ENCODE measurements at places on chromosomes 11 and 22. TPM values are rescaled to one million over a fixed set of nuclear protein-coding genes. Genes with fewer than 3 reads are reported as not detected.

DNA sequence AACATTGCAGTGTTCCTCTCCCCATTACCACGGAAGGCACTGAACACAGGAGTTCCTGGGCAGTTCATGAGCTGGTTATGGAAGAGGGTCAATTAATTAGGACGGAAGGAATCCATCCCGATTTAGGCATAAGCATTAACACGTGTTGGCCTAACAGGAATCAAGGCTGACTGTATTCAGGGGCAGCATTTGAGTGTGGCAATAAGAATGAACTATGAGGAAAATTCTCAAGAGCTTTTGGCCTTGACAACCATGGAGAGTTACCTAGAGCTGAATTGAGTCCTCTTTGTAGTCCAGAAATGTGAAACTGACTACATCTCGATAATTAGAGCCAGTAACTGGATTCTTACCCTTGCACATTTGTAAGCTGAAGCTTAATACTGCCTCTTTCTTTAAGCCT, 82.4 kb upstream of the CRTAM start:
- DNase-seq = no peak

DNA sequence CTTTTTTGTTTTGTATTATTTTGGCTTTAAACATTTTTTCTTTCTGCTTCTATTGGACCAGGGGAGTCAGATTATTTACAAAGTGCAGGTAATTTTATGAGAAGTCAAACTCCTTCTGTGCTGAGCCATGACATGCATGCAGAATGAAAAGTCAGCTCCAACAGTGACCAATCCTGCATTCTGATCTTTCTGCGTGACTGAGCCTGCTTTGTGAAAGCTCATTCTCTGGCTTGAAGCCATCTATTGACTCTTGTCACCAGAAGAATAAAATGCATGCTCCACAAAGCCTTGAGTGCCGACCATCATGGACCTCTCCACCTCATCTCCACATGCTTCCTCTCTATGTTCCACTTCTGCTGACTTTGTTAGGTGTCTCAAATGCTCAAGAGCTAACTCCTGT, 50.2 kb downstream of the MIAT start:
- DNase-seq = no peak

- DNase-seq = no peak
These were observed 28.2 kb downstream of the JHY start for GRCh38 chr11:122910775-122911174.

GRCh38 chr11:76551400-76551799, 106.6 kb downstream of the EMSY start:
- DNase-seq = no peak

- DNase-seq = no peak
These were observed 19.5 kb downstream of the TSPAN4 start for GRCh38 chr11:862081-862661.

DNA sequence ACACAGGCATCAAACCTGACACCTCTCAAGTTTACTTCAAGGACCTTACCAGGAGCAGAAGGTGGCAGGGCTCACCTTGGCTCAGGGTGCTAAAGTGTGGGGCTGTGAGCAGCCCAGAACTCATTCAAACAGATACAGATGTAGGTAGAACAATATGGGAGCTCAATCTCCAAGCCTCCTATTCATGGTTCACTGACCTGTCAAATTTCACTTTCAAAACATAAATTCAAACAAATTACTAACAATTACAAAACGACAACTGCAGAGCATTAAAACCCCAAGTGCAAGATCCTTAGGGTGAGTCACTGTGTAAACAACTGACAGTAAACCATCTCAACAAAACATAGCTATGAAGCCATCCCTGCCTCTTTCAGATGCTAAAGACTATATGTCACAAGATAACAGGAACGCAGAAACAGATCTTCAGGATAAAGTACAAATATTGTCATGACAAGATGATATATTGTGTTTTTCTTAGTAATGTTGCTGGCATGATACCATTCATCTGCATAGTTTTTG, 303.5 kb upstream of the ANO3 start:
- DNase-seq = no peak

- no peak for DNase-seq
These were observed at the start of gene IFITM10 for GRCh38 chr11:1750481-1750839. TSS of gene IFITM10 (minus strand) at chr11:1750595. CDS start at chr11:1750442, 153 bp downstream.

DNA sequence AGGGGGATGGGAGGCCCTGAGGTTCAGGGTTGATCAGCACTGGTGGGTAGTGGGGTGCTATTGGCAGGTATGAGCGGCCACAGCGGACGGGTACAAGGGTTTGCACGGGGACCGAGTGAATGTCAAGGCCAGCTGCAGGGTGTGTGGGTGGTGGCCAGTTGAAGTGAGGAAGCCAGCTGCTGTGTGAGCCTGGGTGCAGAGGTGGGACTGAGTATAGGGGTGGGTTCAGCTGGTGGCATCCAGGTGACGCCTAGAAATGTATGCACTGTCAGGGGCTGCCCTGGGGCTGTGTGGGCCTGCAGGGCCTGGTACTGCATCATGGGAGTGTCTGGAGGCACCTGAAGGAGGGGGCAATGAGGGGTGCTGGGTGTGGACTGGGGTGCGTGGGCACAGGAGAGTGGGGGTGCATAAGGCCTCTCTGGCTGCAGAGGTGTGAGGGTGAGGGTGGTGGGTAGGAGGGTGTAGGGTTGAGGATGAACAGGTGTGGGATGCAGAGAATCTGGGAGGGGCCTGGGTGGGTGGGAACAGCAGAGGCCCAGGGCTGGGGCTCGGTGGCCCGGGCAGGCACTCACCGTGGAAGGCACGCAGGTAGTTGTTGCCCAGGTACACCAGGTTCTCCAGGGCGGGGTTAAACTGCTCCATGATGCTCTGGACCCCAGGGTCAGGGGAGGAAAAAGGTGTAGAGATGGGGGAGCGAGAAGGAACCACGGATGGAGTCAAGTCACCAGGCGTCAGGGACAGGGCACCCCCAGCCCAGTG, 1.7 kb downstream of the BAIAP2L2 start:
- DNase-seq = no peak

DNA sequence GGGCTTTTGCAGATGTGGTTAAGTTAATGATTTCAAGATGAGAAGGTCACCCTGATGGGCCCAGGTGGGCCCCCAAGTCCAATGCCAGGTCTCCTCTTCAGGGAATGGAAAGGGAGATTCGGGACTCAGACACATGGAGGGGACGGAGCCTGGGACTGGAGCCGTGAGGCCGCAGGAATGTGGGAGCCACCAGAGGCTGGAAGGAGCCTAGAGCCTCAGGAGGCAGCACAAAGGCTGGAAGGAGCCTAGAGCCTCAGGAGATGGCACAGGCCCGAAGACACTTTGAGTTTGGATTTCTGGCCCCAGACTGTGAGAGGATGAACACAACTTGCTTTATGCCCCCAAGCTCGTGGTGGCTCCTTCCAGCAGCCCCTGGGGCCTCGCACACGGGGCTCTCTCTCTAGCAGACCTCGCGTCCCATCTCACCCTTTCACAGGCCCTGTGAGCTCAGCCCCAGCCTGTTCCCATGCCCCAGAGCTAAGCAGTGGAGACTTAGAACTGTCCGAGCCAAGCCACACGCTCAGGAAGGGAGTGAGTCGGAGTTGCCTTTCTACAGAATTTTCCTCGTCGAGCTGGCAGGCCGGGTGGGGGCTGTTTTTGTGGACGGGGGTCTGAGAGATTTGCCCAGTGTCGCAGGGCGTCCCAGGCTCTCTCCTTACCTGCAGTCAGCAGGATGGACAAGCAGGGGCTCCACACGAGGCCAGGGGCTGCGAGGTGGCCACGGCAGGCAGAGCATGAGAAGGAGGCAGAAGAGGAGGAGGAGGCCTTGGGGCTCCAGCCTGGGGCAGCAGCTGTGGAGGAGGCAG, 937.6 kb downstream of the BRD1 start:
- peak; percentile 55 for DNase-seq

- DNase-seq = no peak
These were observed 176.6 kb downstream of the GRIK4 start for GRCh38 chr11:120688163-120688562.

DNA sequence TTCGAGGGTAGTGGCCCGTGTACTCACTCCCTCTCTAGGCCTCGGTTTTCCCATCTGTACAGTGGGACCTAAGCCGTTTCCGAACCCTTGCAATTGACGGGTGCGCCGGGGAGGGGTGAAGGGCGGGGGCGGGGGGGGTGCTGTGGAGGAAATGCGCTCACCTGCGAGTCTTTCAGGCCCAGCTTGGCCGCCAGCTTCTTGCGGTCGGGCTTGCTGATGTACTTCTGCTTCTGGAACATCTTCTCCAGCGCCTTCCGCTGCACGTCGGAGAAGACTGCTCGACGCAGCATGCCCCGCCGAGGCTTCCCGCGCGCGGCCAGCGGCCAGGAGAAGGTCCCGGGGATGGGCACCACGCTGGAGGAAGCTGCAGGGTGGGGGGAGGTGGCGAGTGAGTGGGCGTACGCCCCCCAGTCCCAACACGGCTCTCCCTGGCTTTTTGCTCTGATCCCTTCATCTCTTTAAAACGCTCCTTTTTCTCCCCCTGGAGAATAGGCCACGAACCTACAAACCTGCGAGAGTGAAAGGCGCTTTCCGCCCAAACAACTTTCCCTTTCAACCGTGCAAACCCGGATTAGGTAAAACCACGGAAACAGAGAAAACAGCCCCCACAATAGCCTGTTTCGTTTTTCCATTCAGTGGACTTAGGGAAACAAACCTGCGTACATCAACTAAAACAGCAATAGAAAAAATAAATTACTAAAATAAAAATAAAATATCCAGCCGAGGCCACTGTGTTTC, 3.2 kb downstream of the DBX1 start:
- no peak for DNase-seq

GRCh38 chr11:94737171-94737611, 31.0 kb upstream of the AMOTL1 start:
- no peak for DNase-seq

DNA sequence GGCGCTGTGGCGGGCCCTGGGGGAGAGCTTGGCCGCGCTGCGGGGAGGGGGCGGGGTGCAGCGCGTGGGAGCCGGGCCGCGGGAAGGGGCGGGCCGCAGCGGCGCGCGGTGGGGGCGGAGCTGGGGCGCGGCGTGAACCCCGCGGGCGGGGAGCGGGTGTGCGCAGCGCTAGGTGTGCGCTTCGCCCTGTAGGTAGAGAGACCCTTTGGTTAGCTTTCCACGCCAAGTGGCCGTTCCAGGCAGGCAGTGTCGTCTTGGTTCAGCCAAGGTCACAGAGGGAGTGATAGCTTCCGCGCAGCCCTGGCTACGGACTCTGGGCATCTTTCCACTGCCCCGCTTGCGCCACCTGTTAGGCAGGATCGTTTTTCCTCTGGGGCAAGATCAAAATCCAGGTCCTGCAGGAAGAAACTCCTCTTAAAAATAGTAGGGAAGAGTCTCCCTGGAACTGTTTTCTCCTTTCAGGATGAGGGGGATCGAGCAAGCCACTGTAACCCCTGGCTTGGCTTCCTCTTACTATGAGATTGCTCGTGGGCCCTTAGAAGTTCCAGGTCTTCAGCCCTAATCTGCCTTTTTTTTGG, 434 bp downstream of the BANF1 start:
- DNase-seq = peak; percentile 82

DNA sequence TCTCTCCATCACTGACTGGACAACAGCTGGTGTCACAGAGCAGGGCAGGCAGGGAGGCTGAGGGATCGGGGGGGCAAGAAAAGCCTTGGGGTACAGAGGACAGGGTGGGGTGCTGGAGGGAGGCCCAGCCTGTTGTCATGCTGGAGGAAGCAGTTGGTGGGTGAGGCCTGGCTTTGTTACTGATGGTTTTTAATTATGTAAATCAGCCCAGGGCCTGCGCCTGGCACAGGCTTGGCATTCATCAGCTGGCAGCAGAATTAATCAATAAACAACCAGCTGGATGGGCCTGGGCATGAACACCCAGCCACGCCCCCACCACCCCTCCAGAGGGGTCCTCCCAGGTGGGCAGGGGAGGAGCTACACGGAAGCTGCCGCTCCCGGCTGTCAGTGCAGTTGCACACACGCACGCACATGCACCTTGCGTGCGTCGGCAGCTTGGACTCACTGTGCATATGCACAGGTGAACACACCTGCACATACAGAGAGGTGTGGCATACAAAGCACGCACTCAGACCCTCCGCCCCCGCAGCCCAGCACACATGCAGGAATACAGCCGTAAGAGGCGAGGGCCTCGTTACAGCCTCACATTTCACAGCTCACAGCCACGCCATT, 21.3 kb upstream of the ELFN2 start:
- no peak for DNase-seq

DNA sequence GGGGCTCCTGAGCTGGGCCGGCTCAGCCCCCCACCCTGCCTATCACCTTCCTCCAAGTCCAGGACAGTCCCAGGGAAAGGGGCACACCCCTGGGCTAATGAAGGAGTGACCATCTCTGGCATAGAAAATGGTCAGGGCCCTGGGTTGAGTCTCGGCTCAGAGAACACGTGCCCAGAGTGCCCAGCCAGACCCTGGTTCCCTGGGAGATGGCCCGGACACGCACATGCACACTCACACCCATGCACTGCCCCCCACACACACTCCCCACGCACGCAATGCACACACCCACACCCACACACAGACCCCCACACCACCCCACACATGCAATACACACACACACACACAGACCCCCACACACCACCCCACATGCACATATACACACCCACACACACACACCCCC, 28.7 kb downstream of the KCNC1 start:
- DNase-seq = no peak

DNA sequence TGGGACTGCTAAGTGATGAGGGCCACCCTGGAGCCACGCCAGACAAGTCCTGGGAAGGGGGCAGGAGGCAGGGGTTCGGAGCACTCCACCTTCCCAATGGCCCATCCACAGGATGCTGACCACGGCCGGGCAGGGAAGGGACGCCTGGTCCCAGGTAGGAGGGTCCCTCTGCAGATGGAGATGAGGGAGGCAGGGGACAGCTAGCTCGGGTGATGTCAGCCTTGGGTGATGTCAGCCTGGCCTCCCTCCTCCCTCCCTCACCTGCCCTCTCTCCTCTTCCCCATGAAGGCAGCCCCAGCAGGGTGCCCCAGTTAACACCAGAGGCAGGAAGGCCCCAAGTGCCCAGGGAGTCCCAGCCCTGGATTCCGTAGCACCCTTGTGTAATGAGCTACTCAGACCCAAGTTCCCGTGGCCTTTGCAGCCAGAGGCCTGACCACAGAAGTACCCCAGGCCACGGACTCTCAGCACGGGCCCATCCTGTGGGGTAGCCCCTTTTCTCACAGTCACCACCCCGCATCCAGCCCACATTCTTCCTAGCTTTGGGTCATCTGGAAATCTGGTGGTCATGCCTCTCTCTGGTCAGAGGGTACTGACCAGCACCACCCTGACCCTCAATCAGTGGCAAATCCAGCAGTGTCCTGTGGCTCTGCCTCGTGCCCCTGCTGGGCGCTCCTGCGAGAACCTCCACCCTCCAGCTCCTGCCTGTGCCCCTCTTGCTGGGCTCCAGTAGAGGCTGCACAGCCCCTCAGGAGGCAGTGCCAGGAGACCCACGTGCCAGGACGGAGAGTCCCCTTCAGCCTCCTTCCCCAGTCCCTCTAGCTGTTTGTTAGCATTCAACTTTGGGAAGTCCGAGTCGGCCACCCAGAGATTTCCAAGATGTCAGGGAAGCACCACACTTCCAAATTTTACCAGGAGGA, 47.4 kb downstream of the SHANK2 start:
- peak; percentile 57 for DNase-seq

Gene PGR
- total RNA-seq = 12.2 TPM

Gene CARD18
- total RNA-seq = not detected

Gene SLC15A3
- 40.9 TPM for total RNA-seq

Gene YDJC
- 16.3 TPM for total RNA-seq

Gene OR52I2
- not detected for total RNA-seq

Gene CDPF1
- 18.9 TPM for total RNA-seq

Gene OR51S1
- total RNA-seq = not detected

Gene AMBRA1
- total RNA-seq = 33.0 TPM

Gene STX3
- 19.3 TPM for total RNA-seq

Gene OR52H1
- total RNA-seq = not detected

Gene TH
- total RNA-seq = not detected

Gene GRK3
- total RNA-seq = 6.1 TPM
